NCI-H460 (cell line): ENCODE measurements at places on chromosomes 16 and 17.

DNA sequence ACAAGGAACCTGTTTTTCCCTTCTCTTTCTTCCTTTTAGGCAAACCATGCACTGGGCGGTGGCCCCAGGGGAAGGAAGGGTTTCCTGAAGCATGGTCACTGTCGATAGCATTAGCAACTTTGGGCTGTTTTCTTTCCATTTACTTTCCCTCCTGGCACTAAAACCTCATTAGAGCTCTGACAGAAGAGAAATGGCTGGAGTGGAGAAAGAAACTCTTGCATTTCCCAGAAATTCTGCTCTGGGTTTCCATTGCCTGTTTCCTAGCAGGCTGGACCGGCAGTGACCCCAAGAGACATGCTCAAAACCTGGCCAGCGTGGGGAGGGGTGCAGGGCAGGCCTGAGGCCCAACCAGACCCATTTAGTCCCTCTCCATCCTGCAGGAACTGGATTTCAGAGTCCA is 230.7 kb upstream of the CCL2 start:
- no peak for DNase-seq

GRCh38 chr17:10171581-10171981 is 26.8 kb downstream of the GAS7 start:
- no peak for DNase-seq

DNA sequence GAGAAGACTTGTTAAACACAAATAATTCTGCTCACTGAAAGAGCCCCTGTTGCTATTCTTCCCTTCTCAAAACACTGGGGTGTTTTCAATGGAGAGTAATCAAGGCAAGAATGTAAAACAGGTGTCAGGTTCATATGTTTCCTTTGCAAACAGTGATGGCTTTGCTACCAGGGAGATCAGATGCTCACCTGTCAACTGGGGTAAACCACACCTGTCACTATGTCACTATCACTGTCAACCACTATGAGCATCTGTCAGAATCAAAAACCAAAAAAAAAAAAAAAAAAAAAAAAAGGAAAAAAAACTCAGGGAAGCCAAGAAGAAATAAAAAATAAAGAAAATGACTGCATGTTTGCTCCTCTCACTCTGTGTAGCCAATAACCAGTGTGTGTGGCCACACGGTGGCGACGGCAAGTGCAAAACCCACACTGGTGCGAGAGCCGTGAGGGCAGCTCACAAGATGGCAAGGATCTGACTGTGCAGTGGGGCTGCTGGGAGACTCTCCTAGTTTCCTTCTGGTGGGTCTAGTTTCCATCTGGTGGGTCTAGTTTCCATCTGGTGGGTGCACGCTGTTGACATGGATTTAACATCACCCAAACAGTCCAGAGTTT is 22.7 kb downstream of the USP22 start:
- no peak for DNase-seq

- DNase-seq, result no peak
Observed at GRCh38 chr17:36142235-36142634, 34.2 kb downstream of the TBC1D3B start.

DNA sequence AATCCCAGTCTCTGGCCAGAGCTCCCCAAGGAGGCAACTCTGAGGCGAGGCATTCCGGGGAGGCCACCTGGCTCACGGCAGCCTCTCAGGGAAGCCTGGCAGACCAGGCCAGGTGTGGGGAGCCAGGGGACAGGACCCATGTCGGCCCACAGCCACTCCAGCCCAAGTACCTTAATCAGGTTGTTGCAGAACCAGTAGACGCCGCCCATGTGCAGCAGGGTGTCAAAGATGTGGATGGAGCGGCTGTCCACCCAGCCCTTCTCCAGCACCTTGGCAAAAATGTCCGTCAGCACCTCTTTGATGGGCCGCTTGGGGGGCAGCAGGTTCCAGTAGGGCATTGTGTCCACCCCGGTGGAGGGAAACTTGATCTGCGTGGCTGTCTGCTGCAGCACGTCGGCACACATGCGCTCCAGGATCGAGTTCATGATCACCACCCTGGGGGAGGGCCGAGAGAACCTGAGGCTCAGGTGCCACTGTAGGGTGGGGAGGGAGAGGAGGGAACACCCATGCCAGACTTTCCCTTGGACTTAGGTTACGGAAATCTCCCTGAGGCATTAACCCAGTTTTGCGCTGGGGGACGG is 7.8 kb downstream of the CSF3 start:
- DNase-seq, result no peak

GRCh38 chr16:20122011-20122410 is 48.3 kb upstream of the GPR139 start:
- no peak for DNase-seq
